ENCODE measurements at places on chromosomes 6 and 20.

- no peak for DNase-seq
These were observed 58.2 kb downstream of the NFATC2 start for GRCh38 chr20:51484141-51484815.

DNA sequence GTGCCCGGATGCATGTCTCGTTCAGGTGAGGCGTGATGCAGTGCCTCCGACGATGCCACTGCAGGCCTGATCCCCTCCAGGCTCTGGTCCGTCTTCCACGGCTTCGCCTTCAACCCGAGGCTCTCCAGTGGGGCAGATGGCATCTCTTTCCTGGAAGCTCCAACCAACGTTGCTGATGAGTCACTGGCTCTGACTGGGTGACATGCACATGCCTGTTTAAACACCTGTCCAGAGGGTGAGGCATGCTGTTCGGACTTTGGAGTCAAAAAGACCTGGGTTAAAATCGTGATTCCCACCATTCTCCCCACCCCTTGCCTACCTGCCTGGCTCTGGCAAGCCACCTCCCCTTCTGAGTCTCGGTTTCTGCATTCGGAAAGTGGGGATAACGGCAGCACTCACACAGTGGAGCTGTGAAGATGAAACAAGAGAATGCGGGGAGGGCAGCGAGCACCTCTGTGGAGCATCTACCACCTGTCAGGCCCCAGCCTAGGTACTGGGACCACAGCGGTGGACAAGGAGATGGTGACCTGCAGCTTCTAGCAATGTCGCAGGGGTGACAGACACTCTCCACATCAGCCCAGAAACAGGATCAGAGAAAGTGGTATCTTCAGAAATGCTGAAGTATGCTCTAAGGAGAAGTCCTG, 8.5 kb upstream of the EDN3 start:
- DNase-seq: no peak

GRCh38 chr20:37932919-37933318, 30.0 kb downstream of the VSTM2L start:
- no peak for DNase-seq

DNA sequence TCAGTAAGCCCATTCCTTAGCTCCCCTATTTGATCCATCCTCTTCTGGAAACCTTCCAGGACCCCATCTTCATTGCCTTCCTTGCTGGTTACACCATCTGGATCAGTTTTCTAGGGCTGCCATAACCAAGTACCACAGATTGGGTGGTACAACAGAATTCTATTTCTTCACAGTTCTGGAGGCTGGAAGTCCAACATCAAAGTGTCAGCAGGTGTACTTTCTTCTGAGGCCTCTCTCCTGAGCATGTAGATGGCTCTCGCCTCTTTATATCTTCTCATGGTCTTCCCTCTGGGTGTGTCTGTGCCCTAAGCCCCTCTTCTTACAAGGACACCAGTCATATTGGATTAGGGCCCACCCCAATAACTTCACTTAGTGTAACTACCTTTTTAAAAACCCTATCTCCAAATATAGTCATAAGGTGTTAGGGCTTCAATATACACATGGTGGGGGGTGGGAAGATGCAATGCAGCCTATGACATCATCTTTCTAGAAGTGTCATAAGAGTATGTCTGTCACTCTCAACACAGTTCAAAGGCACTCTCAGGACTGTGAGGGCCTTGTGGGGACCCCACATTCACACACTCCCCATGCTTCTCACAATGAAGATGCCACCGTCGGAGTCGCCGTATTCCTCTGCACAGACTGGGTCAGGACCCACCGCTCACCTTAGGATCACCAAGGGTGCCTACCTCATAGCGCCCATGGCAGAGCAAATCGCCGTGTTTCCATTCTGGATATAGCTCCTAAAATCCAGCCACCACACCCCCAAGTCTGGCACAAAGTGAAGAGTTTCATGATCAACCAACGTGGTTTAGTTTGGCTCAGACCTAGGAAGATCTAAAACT, 12.2 kb upstream of the PRND start:
- no peak for DNase-seq

- DNase-seq: no peak
These were observed 107.0 kb downstream of the ERMARD start for GRCh38 chr6:169858293-169858934.

GRCh38 chr6:33195304-33196165, 3.3 kb upstream of the COL11A2 start:
- no peak for DNase-seq

GRCh38 chr6:117545161-117545595, 57.1 kb downstream of the GOPC start:
- DNase-seq: no peak

- DNase-seq: no peak
These were observed 36.4 kb upstream of the GCLC start for GRCh38 chr6:53581173-53581773.
